Fibroblast of skin of abdomen (primary cell): ENCODE measurements at places on chromosomes 7 and 10.

DNA sequence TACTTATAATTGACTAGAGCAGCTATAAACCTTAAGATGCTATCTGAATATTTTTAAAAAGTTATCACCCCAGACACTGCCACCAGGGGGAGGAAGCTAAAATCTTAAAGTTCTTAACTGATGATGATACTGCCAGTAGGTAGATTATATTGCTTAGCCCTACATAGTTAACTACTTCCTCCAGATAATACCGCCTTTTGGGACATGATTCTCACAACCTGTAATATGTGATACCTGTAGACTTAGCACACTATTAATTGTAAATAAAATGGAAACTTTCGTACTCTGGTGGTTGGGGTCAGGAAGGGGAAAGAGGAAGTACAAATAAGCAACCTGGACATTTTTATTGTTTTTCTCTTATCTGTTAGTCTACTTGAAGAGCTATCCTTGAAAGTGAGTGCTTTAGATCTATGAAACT lies 268.9 kb downstream of the ADK start:
- DNase-seq = peak; percentile 8

- no peak for DNase-seq
Measured at GRCh38 chr7:150566123-150566522, 1.1 kb upstream of the GIMAP4 start.

DNA sequence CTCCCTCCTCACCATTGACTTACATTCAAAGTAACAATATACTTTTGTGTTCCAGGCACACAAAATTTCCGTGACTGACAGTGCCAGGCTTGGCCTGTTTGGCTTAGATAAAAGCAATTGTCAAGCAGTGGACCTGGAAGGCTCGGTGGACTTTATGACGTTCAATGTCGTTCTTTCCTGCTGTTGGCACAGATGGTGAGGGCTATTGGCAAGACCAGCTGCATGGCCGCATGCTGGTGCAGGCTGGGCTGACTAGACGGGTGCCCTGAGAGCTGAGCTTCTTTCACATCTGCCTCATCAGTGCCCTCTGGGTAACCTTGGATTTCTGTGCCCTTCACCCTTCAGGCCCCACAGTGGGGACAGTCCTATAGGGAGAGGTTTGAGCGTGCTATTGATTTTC lies 45.2 kb downstream of the WIPF3 start:
- no peak for DNase-seq

DNA sequence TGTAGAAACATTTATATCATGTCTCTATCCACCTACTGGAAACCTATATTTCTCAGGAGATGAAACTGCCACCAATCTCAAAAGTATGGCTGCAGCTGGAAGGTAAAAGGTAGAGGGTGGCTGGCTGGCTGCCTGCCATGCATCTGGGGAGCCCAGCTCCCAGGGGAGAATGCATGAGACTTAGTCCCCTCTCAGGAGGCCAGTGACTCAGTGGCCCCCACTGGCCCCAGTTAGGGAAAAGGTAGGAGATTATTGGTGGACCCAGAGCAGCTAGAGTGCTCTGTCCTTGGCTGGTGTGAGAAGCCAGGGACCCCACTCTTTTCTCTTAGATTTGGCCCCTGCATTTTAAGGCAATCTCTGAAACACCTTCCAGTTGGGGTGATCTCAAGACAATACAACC lies 6.8 kb upstream of the NKX2-3 start:
- no peak for DNase-seq

- no peak for DNase-seq
Measured at GRCh38 chr7:365593-365992, 75.6 kb downstream of the FOXL3 start.

GRCh38 chr10:7243873-7244272 lies 167.0 kb downstream of the SFMBT2 start:
- DNase-seq = no peak

DNA sequence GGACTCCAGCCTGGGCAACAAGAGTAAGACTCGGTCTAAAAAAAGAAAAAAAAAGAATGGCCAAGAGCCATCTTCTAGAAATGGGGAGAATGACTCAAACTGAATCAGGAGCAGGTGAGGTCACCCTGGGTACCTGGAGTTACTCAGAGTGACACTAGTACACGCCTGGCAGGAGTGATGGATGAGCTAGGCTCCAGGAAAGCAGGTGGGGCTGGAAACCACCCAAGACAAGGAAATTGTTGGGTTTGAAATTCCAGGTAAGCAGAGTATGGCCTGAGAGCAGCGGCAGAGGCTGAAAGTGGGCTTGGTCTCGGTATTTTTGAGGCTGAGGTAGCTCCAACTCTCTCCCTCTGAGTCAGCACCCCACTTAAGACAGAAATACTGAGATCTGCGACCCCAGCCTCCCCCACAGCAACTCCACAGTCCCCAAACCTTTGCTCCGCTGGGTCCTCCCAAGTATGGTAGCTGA lies 18.5 kb downstream of the DDIT4 start:
- no peak for DNase-seq

DNA sequence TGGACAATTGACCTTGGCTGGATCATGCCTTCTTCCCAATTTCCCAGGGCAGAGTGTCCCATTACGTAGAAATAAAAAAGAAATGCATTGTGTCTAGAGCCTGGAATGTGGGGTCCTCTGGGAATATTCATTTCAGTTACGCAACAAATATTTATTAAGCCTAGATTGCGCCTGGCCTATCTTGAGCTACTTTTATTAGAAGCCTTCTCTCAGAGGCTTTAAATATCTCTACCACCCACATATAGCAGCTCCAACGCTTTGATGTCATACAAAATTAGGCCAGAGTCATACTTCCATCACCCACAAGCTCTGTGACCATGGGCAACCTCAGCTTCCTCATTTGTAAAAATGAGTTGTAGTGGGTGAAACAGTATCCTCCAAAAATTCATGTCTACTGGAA lies 24.9 kb upstream of the CARD11 start:
- DNase-seq = no peak

DNA sequence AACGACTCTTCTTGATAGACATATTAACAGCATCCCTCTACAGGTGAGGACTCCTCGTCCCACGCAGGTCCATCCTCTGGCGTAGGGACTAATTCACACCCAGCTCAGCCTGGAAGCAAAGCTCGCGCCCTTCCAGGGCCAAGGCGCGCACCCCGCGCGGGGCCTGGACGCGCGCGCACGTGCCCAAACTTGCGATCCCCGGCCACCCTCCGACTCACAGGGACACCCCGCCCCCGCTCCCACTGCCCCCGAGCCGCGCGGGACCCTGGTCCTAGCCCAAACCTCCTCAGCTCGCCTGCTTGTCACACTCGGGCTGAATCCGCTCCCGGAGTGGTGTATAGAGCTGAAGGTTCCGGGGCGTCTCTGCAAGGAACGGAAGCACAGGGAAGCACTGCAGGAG lies 76.9 kb downstream of the ZNF248 start:
- no peak for DNase-seq

DNA sequence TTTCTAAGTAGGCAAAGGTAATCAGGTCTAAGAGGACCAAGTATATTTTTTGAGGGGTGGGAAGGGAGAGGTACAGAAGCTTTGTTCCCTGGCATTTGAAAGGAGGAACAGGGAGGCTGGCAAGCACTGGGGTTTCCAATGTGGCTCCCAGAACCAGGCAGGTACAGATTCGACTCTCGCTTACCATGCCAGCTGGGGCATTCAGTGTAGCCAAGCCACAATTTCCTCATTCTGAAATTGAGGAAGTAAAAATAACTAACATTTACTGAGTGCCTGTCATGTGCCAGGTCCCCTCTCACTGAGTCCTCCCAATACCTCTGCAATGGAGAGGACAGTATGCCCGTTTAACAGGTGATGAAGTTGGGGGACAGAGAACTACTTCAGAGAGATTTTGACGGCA lies 45.9 kb upstream of the BET1 start:
- DNase-seq = no peak

GRCh38 chr10:31697271-31698180 lies 231.1 kb downstream of the ARHGAP12 start:
- peak; percentile 77 for DNase-seq

DNA sequence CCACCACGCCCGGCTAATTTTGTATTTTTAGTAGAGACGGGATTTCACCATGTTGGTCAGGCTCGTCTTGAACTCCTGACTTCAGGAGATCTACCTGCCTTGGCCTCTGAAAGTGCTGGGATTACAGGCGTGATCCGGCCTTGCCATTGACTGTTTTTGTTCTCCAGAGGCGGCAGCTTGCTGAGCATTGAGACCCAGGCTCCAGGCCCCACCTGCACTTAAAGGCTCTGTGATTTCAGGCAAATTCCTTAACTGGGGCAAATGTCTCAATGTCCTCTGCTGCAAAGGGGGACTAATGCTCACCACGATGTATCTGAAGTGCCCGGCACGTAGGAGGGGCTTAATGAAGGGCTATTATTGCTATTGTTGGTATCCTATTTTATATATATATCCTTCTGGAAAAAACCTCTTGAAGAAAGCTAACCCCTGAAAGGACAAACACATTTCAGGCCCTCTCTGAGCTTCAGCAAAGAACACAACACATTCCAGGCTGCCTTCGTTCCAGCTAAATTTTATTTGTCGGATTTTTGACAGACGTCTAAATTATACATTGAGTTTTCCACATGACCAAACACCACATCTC lies 29.0 kb downstream of the TRIM8 start:
- DNase-seq = no peak

DNA sequence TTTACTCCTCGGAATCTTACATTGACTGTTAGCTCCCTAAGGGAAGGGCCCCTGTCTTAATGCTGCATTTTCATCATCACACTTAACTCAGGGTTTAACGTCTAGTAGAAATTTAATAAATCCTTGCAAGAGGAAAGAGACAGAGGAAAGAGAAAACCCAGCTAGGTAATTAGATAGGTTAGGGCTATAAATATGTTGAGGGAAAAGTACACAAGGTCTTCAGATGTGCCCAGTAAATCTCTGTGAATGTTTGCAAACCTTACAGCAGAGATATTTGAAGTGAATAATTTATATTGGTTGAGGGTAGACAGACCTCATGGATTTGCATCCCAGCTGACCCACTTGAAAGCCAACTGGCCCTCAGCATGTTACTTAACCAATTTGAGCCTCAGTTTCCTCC lies 315.5 kb upstream of the NPVF start:
- DNase-seq = no peak

DNA sequence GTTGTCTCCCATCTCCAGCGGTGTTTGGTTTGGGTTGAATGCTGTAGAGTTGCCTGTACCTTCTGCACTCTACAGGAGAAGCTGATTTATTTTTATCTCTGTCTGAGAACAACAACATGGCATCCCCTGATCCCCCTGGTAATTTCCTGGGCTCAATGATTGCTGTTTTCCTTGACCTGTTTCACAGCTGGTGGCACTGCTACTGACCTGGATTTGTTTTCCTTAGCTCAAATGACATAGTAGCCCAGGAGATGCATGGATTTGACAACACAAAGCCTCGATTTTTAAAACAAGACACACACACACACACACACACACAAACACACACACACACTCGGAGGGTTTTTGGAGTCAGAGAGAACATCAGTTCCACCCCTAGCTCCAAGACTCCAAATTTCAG lies 301.6 kb downstream of the NRG3 start:
- DNase-seq = no peak

DNA sequence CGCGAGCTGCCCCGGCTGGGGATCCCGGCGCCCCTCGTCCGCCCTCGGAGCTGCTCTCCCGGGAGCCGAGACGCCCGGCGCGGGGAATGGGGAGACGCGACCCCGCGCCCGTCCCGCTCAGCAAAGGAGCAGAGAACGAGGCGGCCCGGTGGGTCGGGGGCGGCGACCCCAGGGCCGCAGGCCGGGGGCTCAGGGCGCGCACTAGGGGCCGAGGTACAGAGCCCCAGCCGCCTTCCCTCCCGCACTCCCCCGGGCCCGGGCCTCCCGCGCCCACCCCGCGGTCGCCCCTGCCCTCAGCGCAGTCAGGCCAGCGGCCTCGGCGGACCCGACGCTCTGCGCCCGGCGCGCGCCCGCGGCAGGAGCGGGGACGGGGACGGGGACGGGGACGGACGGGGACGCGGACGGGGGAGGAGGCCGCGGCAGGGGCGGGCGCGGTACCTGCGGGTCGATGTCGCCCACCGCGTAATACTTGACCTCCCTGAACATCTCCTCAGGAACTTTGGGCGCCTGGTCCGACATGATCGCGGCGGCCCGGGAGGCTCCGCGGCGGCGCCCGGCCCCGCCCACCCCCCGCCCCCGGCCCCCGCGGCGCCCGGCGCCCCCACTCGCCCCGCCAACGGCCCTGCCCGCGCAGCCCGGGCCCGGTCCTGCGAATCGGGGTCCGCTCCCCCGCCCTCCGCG lies 373 bp downstream of the PAXIP1 start:
- DNase-seq = no peak

DNA sequence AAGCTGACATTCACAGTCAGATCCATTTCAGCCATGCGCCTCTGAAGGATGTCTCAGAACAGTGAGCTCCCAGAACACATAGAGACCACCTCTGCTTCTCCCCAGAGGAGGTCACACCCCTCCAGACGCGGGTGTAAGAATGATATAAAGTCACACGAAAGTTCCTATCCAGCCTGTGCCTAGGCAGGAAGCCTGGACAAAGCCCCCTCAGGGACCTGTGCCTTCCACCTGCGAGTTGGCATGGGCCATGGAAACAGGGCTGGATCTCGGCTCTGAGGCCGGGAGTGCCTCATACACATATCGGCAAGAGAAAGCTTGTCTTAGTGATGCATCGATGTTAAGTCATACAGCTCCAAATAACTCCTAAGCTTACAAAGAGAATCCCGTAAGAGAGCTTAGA lies 5.0 kb downstream of the VIPR2 start:
- no peak for DNase-seq

GRCh38 chr10:79061441-79062315 lies 7.1 kb upstream of the ZMIZ1 start:
- DNase-seq = no peak

DNA sequence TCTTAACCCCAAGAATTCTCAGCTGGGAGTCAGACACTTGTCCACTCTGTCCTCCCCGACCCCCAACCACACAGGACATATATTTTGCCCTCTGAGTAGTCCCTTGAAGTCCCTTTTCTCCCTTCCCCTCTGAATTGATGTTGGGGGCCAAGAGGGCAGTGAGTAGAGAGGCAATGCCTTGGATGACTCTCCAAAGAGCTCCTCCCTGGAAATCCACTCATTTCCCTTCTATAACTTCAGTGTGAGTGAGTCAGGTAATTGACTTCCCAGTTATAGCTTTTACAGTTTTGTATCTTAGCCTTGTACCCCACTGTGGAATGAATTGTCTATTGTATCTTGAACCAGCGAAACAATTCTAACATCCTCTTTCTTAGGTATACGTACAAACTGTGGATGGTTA lies 9.2 kb upstream of the ODAD2 start:
- DNase-seq = no peak

DNA sequence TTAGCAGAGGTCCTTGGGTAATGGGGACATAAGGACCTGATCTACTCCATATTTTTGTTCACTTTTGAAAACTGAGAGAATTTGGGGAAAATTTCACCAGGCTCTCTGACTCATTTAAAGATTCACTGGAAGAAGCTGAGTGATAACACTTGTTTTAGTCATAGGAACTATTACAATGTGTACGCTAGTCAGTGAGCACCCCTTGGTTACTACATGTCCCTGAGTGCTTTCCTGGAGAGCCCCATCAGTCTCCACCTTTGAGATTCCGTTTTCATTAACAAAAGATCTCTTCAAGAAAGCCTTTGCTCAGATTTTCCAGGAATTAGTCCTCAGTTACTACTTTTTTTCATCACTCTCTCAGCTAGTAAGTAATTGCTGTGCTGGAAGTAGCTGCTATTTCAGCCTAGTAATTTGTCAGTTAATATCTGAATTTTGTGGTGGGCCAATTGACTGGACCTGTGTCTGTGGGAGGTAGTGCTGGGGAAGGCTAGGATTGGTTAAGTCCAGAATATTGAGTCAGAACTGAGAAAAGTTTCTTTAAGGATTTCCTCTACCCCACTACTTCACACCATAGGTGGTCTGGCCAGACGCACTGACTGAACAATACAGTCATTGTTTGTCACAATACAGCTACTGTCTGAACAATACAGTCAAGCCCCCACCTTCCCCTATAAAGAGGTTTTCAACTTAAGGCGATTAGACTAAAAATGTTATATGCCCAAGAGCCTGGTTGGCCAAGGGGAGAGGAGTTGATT lies 235.0 kb downstream of the CCDC7 start:
- DNase-seq = no peak
